ENCODE measurements at places on chromosomes 2 and 18.

DNA sequence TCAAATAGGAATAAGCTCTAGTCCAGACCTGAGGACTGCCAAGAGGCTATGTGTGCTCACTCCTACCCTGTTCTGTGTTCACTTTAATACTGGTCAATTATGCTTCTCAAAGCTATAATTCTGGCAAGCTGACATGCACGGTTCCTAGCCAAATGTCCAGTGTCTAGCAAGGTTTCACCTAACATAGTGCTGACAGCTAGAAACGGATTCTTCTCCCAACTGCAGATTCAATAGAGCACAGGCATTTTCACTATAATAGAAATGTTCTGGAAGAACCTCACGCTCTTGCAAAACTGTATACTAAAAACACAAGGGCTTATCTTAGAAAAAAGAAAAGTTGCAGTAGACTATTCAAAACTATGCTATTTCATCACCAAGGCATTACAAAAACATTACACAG, 45.1 kb downstream of the HDAC4 start:
- DNase-seq = no peak

DNA sequence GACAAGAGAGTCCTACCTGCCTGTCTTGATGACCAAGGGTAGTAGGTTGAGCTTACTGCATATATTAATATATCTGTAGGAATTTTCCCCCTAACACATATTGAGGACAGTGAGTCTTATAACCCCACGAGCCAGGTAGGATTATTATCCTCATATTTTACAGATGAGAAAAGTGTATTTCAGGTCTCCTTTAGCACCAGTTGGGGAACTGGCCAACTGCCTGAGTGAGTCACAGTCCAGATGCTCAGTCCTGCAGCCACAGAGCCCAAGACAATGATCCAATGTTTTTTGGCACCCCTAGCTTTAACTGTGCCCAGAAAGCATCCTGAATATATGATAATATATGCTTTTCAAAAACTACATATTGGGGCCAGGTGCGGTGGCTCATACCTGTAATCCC, 30.8 kb upstream of the GLS start:
- DNase-seq = no peak

GRCh38 chr2:63064661-63065060, 14.0 kb downstream of the OTX1 start:
- DNase-seq = no peak

DNA sequence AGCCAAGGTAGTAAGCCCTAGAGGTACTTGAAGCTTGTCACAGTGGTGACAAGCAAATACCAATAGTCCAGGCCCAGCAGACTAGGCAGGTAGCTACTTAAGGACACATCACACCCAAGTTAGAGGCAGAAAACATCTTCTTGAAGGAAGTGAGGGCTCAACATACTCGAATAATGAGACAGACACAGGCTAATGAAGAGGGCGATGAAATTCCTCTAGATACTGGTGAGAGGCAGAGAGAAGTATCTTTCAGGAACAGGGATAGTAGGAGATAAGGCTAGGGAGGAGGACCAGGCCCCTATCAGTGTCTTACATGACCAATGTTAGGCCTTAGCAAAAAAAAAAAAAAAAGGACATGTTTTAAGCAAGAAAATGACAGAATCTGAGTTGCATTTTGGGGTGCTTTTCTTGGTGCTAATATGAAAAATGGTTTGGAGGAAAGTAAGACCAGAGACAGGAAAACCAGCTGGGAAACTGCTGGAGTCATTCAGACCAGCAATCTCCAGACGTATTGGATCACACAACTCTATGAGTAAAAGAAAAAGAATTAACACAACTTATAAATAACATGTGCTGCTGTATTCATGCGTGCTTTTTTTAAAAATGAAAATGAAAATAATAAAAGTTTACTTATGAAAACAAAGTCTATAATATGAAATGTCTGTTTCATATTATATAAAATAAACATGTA, 37.7 kb downstream of the COBLL1 start:
- DNase-seq = no peak

DNA sequence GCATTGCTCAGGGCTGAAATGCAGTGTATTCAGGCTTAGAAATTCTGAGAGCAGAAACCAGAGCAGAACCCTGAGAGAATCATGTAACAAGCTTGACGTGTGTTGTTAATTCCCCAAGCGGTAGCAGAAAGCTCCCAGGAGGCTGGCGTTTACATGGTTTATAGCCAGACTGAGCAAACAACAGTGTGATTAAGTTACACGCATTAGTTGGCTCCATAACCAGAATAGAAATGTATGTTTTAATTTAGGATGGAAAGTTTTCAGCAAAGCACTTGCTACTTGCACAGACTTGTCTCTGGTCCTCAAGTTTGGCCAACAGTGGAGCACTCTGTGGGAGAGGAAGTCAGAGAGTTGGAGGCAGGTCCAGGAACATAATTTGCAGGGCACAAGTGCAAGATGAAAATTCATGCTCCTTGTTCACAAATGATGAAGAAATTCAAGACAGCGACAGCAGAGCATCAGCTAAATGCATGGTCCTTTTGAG, 69.3 kb downstream of the MAPK4 start:
- DNase-seq = no peak

- DNase-seq = no peak
Measured at GRCh38 chr2:3571284-3571683, 3.8 kb upstream of the RPS7 start.

- no peak for DNase-seq
Measured at GRCh38 chr18:63787673-63788072, 12.5 kb downstream of the SERPINB7 start.

- no peak for DNase-seq
Measured at GRCh38 chr2:236052926-236053821, 115.0 kb downstream of the GBX2 start.

- DNase-seq = no peak
Measured at GRCh38 chr2:240391111-240392051, 44.1 kb upstream of the GPC1 start.

All from BE2C (cell line).